SJCRH30 (cell line): ENCODE measurements at places on chromosomes 5 and 9.

GRCh38 chr5:96344678-96345577 lies 88.1 kb downstream of the PCSK1 start:
- peak; percentile 63 for DNase-seq

DNA sequence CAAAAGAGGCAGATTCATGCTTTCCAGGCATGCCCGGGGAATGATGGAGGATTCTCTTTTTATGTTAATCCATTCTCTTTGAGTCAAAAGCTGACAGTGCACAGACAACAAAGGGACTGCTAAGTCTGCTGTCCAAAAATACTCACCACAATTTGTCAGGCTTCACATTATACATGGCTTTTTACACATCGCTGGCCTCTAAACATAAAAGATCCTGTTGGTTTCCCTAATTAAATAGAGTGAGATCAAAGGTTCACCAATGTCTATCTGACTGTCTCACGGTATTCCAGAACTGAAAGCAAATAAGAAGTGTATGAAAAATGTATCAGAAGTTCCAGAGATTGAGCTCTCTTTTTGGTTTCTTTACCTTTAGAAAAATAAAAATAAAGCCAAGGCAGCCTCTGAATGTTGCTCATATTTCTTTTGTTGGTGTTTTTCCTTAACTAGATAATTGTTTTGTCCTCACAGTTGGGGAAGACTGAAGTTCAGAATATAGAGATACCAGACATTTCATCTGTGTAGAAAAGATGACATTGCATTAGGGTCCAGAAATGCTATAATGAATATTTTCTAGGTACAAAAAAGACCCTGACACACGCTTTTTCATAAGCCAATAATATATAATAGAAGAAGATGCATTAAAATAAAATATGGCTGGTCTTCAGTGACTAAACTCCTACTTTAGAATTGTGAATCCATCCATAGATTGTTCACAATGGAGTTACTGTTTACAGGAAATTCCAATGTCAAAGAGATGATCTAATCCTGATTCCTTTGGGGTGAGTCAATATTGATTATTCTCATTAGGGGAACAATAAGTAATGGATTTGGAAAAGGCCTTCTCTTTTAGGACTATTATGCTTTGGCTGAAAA lies 688.2 kb upstream of the CDH6 start:
- DNase-seq: no peak

GRCh38 chr5:6950250-6950649 lies 237.0 kb downstream of the TENT4A start:
- no peak for DNase-seq

DNA sequence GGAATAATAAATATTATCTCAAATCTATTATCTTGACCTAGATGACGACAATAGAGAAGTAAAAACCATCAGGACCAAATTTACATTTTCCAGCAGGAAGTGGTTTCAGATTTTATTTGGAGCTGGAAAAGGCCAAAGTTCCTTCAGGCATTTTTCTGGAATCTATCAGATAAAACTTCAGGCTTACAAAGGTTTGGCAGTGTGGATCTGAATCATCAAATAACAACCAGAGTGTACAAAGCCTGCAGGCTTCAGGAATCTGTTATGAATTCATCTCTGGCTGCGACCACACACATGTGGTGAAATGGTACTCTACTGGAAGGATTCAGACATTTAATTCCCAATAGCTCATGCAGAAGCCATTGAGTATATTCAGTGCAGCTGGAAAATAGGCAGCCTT lies 726.4 kb upstream of the GRAMD2B start:
- DNase-seq: peak; percentile 73

GRCh38 chr9:137308057-137308619 lies 6.1 kb upstream of the NRARP start:
- no peak for DNase-seq
